T-helper 17 cell (primary cell): ENCODE measurements at places on chromosomes 5 and 9.

DNA sequence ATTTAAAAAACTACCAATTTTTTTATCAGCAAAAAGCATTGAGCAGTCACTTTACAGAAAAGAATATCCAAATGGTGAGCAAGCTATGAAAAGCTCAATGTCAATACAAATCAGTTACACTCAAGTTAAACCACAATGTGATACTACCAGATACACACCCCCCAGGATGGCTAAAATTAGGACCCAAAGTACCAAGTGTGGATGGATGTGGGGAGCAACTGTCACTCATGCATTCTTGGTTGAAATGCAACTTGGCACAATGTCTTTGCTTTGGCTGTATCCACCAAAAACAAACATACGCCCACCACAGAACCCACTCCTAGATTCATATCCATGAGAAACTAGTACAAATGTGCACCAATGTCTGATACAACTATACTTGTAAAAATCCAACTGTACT, 120.0 kb upstream of the IRX1 start:
- H3K27ac ChIP-seq: no peak overlapping the region
- no peaks in the 10 kb centered on the region for H3K36me3 ChIP-seq
- H3K4me3 ChIP-seq: no peak overlapping the region
- H3K4me1 ChIP-seq: no peaks in the 10 kb centered on the region

GRCh38 chr9:76738402-76738801, 25.8 kb upstream of the PCA3 start:
- peaks cover 2% of the 10 kb centered on the region for H3K4me1 ChIP-seq
- no peaks in the 10 kb centered on the region for H3K36me3 ChIP-seq
- peaks cover 34% of the 10 kb centered on the region for H3K27me3 ChIP-seq
- no peak overlapping the region for H3K27ac ChIP-seq
- DNase-seq: no peak

GRCh38 chr5:159933531-159934485, 17.5 kb downstream of the ADRA1B start:
- H3K27me3 ChIP-seq: peaks cover 50% of the 10 kb centered on the region
- no peak overlapping the region for H3K4me3 ChIP-seq
- H3K36me3 ChIP-seq: peaks cover 2% of the 10 kb centered on the region
- H3K4me1 ChIP-seq: no peaks in the 10 kb centered on the region

- H3K4me1 ChIP-seq: no peaks in the 10 kb centered on the region
- H3K27me3 ChIP-seq: no peaks in the 10 kb centered on the region
- DNase-seq: no peak
- H3K27ac ChIP-seq: no peak overlapping the region
Measured at GRCh38 chr5:124446120-124446519, 300.3 kb downstream of the ZNF608 start.

GRCh38 chr5:154771383-154771901, 16.3 kb downstream of the LARP1 start:
- no peak overlapping the region for H3K4me3 ChIP-seq
- peak overlapping the region; percentile 95 for H3K27ac ChIP-seq
- peaks cover 57% of the 10 kb centered on the region for H3K4me1 ChIP-seq
- no peak for DNase-seq
- peaks cover 2% of the 10 kb centered on the region for H3K36me3 ChIP-seq

DNA sequence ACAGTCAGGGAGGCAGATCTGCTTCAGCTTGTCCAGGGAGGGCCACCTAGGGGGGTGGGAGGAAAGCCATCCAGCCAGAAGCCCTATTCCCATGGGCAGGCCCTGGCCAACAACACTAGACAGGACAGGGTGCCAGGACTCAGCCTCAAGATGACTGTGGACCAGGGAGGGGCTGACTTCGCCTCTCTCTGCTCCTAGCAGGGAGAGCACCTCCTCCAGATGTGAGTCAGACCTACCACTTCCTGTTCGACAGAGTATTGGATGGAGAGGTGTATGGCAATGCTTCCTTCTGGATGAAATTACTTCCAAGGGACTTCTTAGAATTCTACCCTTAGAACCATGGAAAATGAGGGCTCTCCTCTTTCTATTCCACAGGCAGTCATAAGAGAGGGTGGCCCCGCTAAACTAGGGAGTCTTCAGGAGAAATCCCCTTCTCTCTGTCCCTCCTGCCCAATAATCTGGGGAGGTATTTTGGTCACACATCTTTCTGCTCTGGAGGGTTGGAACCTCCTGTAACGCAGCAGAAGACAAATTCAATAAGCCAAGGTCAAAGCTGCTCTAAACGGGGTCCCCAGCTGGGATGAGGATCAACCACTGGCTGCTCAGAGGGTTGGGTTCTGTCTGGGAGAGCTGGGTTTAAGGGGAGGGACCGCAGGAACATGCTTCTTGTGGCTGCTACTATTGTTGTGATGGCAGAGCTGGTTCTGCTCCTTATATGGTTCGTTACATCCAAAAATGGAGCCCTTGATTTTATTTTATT, 23.2 kb upstream of the RCL1 start:
- H3K36me3 ChIP-seq: peaks cover 2% of the 10 kb centered on the region
- DNase-seq: no peak
- no peaks in the 10 kb centered on the region for H3K4me1 ChIP-seq
- H3K27ac ChIP-seq: no peak overlapping the region
- H3K4me3 ChIP-seq: no peak overlapping the region

DNA sequence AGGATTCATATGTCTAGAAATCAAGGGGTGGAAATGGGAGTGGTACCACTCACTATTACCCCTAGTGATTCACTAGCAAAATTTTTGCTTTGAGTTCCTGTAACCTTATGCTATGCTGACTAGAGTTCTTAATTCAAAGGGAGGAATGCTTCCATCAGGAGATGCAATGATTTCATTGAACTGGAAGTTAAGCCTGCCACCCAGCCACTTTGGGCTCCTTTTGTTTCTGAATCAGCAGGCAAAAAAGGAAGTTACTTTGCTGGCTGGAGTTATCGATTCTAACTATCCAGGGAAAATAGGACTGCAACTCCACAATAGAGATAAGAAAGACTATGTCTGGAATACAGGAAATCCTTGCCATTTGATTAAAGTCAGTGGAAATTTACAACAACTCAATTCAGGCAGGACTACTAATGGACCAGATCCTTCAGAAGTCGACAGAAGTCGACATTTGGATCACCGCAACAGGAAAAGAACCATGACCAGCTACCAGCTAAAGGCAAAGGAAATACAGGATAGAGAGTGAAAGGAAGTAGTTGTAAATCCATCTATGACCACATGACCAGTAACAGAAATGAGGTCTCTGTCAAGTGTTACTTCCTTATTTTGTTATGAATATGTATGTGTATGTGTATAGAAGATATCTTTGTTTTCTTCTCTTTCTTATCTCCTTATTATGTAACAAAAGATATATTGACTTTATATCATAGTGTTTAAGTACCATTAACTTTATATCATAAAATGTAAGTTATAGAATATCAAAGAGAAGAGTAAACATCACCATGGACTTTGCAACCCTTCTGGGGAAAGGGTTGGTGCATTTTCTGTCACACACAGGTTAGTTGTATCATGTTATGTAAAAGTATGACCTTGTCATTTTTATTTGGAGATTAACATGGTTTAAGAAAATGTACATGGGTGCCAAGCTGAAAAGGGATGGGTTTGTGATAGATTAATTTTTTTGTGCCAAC, 198.7 kb upstream of the HAPLN1 start:
- no peaks in the 10 kb centered on the region for H3K4me1 ChIP-seq
- H3K27me3 ChIP-seq: peaks cover 18% of the 10 kb centered on the region
- no peak overlapping the region for H3K27ac ChIP-seq
- DNase-seq: no peak
- no peak overlapping the region for H3K4me3 ChIP-seq

GRCh38 chr9:85522459-85523092, 219.2 kb downstream of the AGTPBP1 start:
- no peak for DNase-seq
- H3K27me3 ChIP-seq: peaks cover 57% of the 10 kb centered on the region
- no peak overlapping the region for H3K27ac ChIP-seq
- H3K4me1 ChIP-seq: peaks cover 11% of the 10 kb centered on the region
- H3K4me3 ChIP-seq: peak overlapping the region; percentile 55

GRCh38 chr5:144304688-144305087, 134.0 kb downstream of the KCTD16 start:
- no peak overlapping the region for H3K4me3 ChIP-seq
- H3K27ac ChIP-seq: no peak overlapping the region
- H3K27me3 ChIP-seq: peaks cover 7% of the 10 kb centered on the region
- H3K36me3 ChIP-seq: no peaks in the 10 kb centered on the region
- no peaks in the 10 kb centered on the region for H3K4me1 ChIP-seq
